ENCODE measurements at places on chromosomes 7 and 10.
A peak's percentile ranks its signal among the peaks of the same experiment; 100 is the strongest.

DNA sequence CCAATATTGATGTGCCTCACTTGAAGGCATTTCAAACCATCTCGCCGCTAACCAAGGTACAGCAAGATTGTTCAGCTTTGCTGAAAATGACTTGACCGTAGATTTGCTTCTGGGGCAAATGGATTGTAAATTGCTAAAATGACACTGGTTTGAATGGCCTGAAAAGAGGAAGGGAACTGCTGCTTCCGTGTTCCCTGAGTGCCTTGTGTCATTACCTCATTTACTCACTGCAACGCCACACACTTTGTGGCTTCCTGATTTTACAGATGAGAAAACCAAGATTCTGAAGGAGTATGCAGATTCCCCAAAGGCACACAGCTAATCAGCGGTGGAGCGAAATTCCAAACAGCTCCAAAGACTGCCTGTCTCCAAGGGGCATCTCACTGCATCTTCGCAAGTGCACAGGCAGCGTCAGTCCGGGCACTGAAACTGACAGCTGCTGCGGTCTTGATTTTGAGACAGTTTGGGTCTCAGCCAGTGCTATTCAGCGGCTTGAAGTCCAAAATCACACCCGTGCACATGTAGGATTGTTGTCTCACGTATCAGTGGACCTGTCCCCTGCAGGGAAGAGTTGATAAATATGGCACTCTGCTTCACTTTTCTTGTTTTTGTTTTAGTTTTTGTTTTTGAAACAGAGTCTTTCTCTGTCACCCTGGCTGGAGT lies 290.9 kb downstream of the DPP6 start:
- DNase-seq: no peak

GRCh38 chr10:78424723-78425122 lies 391.1 kb downstream of the RPS24 start:
- DNase-seq: no peak

DNA sequence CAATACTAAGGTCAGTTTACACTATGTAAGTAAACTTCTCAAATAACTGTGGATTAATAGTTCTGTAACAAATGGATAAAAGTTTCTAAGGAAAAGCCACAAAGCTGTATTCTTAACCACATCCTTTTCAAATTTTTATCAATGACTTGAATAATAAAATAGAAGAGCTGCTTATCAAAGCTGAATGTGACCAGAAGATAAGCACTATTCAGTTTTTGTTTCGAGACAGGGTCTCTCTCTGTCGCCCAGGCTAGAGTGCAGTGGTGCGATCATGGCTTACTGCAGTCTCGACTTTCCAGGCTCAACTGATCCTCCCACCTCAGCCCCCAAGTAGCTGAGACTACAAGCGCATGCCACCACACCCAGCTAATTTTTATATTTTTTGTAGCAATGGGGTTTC lies 17.0 kb downstream of the UPF2 start:
- DNase-seq: no peak

GRCh38 chr7:102873470-102874165 lies 39.2 kb upstream of the LRRC17 start:
- DNase-seq: no peak

GRCh38 chr10:85612833-85613232 lies 753.8 kb downstream of the GRID1 start:
- peak; percentile 17 for DNase-seq
